ENCODE measurements at places on chromosomes 1 and 21.

DNA sequence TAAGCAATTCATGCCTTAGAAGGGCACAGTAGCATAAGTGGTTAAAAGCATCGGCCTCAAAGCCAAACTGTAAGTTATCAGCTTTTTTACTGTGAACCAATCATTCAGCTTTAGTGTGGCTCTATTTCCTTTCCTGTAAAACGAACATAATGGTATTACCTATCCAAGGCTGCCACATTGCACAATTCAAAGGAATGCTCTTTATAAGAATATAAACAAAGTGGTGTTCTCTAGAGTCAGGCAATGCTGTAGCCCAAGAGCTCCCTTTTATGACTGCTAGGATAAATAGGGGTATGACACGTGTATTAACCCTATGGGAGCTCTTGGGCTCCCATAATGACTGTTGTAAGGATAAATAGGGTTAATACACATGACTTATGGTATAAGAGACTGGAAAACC, 25.4 kb downstream of the INTS7 start:
- no peak for DNase-seq

DNA sequence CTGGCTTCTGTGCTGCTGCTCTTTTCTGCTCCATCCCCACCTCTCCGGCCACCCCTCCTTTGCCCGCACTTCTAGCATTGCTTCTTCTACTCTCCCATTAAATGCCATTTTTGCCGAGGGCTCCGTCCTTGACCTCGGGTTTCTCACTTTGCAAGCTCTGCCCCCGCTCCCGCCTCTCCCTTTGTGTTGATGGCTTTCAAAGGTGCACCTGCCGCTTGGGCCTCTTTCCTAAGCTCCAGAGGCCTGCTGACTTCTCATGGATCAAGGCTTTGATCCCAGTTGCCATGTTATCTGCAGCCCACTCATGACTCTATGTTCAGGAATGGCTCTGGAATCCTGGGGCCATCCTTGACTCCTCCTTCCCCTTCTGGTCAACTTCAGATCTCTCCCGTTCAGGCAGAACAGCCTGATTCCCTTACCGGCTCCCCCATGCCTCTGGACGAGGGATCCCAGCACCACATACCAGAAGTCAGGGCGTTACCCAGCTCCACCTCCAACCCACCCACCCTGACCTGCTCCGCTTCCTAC, 54.3 kb downstream of the TLR5 start:
- no peak for DNase-seq

DNA sequence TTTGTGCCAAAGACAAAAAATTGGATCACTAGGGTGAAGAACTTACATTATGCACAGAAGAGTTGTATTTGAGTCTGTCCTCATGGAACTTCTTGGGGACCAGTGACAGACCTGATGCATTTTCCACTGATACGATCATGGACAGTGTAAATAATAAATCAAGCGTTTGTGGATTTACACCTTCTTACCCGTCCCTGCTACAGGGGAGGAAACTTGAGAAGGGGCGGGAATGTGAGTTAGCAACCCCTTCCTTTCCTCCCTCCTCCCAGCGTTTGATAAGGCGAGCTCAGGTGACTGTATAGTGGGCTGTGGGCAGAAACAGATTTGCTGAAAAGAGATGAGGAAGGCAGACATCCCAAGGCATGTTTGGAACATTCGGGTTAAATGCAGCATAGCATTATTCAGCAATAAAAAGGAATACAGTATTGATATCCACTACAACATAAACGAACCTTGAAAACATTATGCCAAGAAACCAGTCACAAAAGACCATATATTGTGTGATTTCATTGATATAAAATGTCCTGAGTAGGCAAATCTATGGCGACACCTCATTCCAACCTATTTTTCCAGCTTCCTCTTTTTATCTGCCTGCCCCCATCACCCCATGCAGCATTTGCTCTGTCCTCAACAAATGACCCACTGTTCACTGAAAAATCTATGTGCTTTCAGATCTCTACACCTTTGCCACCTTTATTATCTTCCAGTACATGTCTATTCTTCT, 128.7 kb downstream of the ZZZ3 start:
- DNase-seq: no peak

DNA sequence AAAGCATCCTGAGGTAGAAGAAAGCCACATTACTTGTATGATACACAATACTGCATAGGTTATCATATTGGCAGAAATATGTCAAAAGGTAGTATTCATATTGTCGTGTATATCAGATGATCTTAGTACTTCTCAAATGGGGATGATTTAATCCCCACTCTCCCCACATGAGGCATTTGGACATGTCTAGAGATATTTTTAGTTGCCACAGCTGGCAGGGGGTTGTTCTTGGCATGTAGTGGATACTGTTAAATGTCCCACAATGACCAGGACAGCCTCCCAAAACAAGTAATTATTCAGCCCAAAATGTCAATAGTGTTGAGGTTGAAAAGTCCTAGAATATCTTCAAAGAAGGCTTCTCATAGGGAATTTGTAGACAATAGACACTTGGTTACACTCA, 162.8 kb downstream of the NEGR1 start:
- DNase-seq: no peak

- no peak for DNase-seq
Measured at GRCh38 chr1:53678938-53679825, 59.8 kb downstream of the GLIS1 start.

- peak; percentile 49 for DNase-seq
Measured at GRCh38 chr1:105087506-105087905, 1337.8 kb downstream of the AMY1C start.

- no peak for DNase-seq
Measured at GRCh38 chr1:156756355-156756754, 4.9 kb upstream of the HDGF start.

DNA sequence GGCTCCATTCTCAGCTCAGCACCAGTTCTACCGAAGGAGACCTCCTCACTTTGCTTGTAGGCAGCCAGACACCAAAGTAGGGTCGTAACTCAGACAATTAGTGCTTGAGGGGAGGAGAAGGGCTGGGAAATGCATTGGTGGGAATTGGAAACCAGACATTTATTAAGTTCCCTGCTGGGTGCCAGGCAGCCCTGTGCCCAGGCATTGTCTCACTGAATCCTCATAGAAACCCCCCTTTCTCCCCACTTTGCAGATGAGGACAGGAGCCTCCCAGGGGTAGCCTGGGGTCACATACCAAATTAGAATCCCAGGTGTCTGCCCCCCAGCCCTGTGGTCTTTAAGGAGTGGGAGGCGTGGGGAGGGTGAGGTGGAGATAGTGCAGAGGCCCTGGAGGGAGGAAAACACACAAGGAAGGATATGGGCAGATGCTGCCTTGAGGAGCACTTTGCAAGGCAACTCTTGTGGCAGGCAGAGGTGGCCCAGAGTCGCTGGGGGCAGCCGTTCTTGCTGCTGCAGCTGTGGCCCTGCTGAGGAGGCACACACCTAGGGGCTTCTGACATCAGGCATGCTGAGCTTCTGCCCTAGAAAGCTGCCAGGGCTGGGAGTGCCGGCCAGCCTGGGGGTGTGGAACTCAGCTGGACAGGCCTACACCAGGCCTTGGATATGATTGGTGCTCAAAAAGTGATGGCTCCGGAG, 29.4 kb downstream of the CDK18 start:
- no peak for DNase-seq

DNA sequence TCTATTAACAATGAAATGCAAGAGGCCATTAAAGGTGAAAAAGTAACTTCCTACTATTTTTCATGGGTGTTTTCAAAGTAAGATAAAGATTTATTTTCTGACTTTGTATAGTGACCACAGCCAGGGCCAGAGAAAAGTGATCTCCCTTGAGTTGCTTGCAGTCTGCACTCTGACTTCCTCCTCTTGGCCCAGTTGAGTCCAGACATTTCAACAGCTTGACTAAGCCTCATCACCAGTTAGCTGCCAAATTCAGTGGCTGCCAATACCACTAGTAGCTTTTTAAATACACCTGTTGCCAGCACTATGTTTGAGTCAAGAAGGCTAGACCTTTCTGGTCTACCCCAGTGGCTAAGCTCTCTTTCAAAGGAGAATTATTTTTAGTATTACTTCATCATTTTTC, 3.7 kb upstream of the NEK7 start:
- peak; percentile 93 for DNase-seq

GRCh38 chr21:35989138-35989735, 71.1 kb downstream of the SETD4 start:
- peak; percentile 15 for DNase-seq

GRCh38 chr1:15850471-15851001, 3.0 kb downstream of the SPEN start:
- DNase-seq: peak; percentile 13

DNA sequence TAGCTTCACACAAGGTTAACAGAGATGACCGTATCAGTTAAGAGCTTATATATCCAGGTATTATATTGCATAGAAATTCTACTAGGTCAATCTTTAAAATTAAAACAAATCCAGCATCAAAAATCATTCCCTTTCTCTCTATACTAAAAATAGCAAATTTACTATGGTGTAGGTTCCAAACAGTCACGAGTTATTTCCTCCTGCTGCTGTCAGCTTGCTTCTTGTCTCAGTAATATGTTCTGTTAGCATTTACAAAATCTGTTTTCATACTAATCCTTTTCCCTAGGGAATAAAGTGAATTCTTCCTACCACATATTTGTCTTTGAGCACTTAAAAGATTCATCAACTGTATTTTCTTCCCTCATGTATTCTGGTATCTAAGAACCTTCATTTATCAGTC, 2.5 kb downstream of the WDR26 start:
- DNase-seq: peak; percentile 25

DNA sequence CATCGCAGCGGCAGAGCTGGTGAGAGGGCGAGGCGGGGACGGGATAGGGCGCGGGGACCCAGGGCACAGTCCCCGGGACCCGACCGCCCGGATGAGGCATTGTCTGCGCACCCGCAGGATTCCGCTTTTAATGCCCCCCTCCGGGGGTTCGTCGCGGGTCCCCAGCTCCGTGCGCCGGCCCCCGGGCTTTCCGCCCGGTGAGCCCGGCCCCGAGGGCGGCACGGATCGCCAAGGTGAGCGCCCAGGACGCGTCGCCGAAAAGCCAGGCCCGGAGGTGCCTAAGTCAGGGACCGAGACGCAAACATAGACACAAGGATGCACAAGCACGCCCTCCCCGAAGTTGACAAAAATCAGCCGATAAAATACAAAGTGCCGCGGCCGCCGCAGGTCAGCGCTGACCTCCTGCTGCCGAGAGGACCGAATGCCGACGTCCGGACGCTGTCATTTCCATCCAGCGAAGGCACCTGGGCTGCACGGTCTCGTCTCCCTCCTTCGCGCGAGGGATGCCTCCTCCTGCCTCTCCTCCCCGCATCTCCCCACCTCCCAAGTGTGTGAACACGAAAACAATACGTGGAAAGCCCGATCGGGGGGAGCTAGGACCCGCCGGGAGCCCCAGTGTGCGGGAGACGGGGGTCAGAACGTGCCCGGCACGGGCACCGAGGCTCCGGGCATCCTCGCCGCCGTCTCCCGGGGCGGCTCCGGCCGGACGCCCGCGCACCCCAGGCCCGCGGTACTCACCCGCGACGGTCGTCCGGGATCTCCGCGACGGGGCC, 101.1 kb upstream of the SOD1 start:
- peak; percentile 28 for DNase-seq

- DNase-seq: peak; percentile 37
Measured at GRCh38 chr1:90707363-90707710, 9.8 kb downstream of the BARHL2 start.
